Effector CD8-positive, alpha-beta T cell (primary cell): ENCODE measurements at places on chromosomes 1 and 21.

GRCh38 chr1:78003882-78004718, 639 bp upstream of the DNAJB4 start:
- DNase-seq = peak; percentile 24

GRCh38 chr1:150221552-150221951, 14.4 kb downstream of the ANP32E start:
- no peak for DNase-seq

DNA sequence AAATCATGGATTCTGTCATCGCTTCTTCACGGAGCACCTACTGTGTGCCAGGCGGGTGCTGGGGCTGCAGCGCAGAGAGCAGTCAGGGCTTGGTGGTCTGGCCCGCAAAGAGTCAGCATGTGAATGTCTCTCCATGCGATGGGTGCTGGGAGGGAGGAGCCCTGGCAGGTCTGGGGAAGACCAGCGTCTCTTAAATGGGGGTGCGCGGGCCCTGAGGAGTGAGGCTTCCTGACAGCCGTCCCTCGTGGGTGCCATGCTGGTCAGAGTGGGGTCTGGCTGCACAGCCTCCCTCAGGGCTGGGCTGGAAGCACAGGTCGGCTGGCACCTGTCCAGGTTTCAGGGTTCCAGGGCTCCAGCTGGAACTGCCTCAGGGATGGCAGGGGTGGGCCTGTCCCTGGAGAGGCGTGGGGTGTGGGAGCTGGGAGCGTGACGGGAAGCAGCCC, 18.5 kb downstream of the TP73 start:
- no peak for DNase-seq

- no peak for DNase-seq
These were observed 309.4 kb downstream of the BRINP3 start for GRCh38 chr1:190168116-190168892.

DNA sequence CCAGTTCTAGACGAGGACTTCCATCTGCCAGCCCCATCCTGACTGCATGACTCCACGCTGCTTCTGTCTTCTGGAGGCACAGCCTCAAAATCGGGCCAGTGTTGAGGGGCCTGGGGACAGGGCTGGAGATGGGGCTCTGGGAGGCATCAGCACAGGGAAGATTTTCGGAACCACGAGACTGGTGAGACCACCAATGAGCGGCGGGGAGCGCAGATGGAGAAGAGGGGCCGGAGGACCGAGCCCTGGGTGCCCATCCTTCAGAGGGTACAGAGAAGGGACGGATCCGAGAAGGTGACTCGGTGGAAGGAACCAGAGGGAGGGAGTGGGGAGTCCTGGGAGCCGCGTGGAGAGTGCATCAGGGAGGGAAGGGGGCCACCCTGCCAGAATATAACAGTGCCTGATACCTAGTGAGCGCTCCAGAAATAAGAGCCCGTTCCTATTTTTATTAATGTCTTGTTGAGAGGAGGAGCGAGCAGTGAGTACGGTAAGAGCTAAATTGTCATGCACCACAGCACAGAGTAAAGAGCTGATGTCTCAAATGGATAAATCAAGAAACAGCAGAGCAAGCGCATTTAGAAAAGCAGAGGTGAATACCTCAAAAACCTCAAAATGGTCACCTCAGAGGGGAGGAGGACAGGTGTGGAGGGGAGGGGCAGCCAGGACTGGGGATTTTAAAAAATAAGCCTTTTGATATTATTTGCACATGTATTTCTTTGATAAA, 26.2 kb upstream of the KIF26B start:
- no peak for DNase-seq

- DNase-seq = no peak
These were observed 32.5 kb downstream of the THRAP3 start for GRCh38 chr1:36256558-36257374.

DNA sequence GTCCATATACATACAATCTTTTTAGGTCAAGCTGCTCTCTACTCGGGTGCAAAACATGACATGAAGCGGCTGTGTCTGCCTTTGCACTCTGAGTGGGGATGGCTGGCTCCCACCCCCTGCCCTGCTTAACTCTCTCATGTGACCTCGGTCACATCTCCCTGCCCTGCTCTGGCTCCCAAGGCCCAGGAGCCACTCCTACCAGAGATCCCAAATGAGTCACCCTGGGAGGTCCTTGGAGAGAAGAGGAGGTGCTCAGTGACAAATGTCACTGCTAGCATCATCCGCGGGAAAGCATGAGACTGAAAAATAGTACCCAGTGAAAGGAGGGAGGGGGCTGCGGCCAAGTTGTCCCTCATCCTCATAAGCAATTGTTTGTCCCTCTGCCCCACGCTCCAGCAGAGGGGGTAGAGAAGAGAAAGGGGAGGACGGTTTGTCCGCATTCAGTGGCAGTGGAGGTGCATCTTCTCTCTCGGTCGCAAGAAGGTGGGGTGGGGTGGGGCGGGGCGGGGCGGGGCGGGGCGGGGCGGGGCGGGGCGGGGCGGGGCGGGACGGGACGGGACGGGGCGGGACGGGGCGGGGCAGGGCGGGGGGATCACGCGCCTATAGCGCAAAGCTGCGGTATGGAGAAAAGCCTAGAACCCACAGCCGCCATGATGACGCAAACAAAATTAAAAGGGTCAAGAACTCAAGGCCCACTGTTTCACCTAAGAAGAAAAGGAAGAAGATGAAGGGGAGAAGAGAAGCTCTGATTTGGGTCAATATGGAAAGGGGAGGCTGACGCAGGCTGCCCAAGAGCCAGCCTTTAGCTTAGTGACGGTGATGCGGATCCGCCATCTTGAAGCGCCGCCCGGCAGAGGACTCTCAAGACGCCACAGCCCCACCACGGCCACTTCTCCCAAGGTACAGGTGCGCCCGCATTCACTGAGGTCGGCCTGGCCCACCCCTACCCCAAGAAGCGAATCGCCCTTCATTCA, 66.2 kb downstream of the CD46 start:
- no peak for DNase-seq

GRCh38 chr1:26721669-26722355, 26.0 kb downstream of the ARID1A start:
- DNase-seq = no peak

DNA sequence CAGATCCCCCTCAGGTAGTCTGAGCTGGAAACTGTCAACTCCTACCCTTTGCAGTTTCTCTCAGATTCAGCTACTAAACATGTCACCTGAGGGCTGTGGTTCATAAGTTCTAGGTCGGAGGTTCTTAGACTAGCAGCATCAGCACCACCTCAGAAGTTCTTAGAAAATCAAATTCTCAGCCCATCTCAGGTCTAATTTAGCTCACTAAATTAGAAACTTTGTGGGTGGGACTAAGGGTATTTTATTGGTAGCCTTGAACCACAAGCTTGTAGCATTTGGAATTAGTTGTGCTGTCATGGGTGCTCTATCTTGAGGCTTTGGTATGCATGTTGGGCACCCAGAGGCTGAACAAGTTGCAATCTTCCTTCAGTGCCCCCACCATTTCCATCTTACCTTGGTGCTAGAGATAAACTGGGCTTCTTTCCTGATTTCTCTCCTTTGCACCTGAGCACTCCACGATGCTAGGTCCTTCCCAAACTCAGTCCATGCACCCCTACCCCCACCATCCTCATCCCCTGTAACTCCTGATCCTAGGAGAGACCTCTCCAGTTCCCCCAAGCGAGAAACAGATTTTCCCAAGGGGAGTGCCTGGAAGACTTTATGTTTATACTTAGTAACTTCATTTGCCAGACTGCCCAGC, 54.2 kb downstream of the S1PR1 start:
- DNase-seq = no peak

GRCh38 chr1:213821175-213821942, 166.4 kb upstream of the PROX1 start:
- no peak for DNase-seq

- no peak for DNase-seq
These were observed 116.0 kb downstream of the BCAR3 start for GRCh38 chr1:93565496-93566206.

GRCh38 chr21:36535618-36536241, 55.8 kb upstream of the CLDN14 start:
- DNase-seq = no peak

GRCh38 chr1:10593750-10594149, 119.0 kb downstream of the PEX14 start:
- DNase-seq = no peak

GRCh38 chr1:37056325-37056724, 22.0 kb upstream of the GRIK3 start:
- DNase-seq = no peak

DNA sequence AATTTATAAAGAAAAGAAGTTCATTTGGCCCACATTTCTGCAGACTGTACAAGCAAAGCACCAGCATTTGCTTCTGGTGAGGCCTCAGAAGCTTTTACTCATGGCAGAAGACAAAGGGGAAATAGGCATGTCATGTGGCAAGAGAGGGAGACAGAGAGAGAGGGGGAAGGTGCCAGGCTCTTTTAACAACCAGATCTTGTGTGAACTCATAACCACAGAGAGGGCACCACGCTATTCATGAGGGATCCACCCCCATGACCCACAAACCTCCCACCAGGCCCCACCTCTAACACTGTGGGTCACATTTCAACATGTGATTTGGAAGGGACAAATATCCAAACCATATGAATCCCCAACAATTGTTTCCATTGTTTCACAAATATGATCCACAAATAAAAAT, 467.9 kb downstream of the SIPA1L2 start:
- DNase-seq = no peak

GRCh38 chr1:8217809-8218208, 100.1 kb upstream of the SLC45A1 start:
- DNase-seq = no peak

DNA sequence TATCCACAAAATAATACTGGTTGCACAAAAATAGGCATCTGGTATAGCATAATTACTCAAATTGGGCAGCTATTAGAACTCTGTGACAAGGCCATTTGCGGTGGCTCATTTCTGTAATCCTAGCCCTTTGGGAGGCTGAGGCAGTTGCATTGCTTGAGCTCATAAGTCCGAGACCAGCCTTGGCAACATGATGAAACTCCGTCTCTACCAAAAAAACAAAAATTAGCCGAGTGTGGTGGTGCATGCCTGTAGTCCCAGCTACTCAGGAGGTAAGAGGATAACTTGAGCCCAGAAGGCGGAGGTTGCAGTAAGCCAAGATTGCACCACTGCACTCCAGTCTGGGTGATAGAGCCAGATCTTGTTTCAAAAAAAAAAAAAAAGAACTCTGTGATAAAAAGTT, 36.7 kb downstream of the PLPP3 start:
- no peak for DNase-seq

DNA sequence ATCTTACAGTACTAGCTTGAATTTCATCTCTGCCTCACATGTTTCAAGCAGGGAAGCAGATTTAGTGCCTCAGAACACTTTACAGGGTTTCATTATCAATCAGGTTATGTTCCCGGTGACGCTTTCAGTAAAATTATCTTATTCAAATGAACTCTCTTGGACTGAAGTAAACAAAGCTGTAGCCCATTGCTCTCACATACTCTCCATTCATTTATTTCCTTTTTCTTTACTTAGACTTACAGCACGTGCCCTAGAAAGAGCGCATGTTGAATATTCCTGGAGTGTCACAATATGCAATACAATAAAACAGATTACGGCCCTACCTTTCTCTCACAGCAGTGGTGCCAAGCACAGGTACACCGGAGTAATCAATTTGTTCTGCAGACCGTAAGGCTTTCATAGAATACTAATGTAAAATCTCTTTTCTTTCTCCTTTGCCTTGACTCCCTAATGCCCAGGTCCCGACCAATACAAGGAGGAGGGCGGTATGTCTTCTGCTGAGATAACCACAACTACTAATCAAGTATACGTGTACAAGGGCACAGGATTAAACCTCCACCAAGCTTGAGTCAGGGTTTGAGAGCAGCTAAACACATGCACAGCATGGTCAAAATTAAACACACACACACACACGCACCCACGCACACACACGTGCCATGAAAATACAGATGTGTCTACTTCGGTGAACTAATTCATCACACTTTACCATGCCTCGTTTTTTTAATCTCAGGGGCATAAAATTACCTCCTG, 62.8 kb downstream of the NRIP1 start:
- DNase-seq = no peak

GRCh38 chr21:44065428-44065827, 41.8 kb upstream of the PWP2 start:
- DNase-seq = peak; percentile 60

GRCh38 chr1:24849672-24850295, 80.3 kb downstream of the RUNX3 start:
- DNase-seq = no peak

DNA sequence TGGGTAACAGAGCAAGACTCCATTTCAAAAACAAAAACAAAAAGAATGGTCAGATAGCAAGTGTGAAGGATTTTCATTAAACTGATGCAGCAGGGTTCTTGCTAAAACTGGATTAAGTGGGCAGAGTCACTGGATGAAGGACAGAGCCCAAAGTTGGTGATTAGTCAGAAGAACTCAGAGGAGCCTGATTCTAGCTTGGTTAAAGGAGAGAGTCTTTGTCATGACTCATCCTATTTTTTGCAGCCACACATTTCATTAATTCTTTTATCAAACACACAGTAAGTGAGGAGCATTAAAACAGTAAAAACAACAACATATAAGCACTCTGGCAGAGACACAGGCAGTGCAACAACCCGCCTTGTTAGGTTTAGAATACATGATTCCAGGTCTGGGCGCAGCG, 56.0 kb upstream of the EDARADD start:
- no peak for DNase-seq

GRCh38 chr1:3683992-3684391, 31.7 kb downstream of the TP73 start:
- no peak for DNase-seq

- no peak for DNase-seq
These were observed 97.9 kb upstream of the RGS1 start for GRCh38 chr1:192477630-192478029.

- DNase-seq = no peak
These were observed 20.2 kb upstream of the SLFNL1 start for GRCh38 chr1:41041614-41042270.

DNA sequence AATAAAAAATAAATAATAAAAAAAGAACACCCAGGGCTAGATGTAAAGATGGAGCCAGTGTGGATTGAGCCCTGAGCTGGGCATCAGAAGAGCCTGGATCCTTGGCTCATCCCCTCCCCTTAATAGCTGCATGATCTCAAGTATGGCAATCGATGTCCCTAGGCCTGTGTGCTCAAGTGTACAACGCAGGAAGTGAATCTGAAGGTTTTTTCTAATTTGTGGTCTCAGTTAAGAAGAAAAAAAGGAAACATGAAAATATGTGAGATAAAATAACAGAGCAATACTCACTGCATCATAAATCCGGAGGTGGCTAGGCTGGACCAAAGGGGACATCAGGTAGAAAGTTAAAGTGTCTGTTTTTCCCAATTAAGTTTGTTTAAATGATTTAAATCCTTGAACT, 47.3 kb upstream of the SLC44A3 start:
- DNase-seq = no peak

DNA sequence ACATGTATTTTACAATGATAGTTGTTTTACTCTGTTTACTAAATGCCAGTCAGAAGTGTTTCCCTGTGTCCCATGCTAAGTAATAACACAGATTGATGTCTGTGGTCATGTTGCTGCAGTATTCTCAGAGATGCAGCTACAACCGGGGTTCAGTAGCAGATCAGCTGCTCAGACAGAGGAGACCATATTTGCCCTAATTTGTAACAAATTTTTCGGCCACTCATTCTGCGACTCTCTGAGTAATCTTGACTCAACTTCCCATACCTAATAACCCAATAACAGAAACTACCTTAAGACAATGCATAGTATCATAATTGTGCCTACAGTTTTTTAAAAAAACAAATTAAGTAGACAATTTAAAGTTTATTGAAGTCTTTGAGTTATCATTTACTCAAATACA, 32.6 kb downstream of the NIBAN1 start:
- no peak for DNase-seq

GRCh38 chr1:28213315-28213714, 19.5 kb downstream of the DNAJC8 start:
- no peak for DNase-seq
